Fibroblast of villous mesenchyme (primary cell): ENCODE measurements at places on chromosomes 4 and X. TPM values are rescaled to one million over a fixed set of nuclear protein-coding genes. Genes with fewer than 3 reads are reported as not detected.

GRCh38 chrX:37800717-37801116 is 20.9 kb downstream of the CYBB start:
- DNase-seq: no peak

- DNase-seq: no peak
These were observed 30.0 kb upstream of the JADE3 start for GRCh38 chrX:46882266-46882665.

The TRPC5OS gene
- total RNA-seq: not detected in 2 replicates

GRCh38 chr4:40536032-40536431 is 93.6 kb downstream of the RBM47 start:
- DNase-seq: no peak

DNA sequence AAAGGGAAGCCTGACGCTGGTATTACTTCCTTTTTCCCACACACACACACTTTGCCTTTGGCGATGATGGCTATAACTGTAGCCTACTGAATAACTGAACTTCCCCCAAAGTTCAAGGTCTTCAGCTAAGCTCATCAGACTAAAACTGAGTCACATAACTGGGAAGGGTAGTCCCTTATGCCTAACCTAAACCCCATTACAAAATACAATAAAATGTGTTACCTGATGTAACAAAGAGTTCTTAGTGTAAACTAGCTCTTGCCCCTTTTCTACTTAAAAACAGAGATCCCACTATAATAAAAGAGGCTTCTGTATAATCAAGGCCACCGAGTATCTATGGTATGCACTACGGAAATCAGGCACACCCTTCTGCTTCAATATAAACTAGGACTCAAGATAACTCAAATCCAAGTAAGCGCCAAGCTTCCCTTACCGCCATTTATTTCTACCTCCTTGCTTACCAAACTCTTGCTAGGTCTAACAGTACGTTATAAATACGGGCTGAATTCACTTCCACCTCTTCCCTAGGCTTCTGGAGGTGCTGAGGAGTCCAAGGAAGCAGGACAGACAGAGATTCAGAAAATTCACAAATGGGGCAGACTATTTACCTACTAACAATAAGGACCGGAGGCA is 2.4 kb downstream of the OTUD4 start:
- DNase-seq: peak; percentile 38

GRCh38 chr4:32569861-32570260 is 1849.7 kb downstream of the PCDH7 start:
- DNase-seq: no peak

The ARMCX1 gene
- total RNA-seq: 32.5 and 41.9 TPM in 2 replicates

GRCh38 chr4:67038228-67038566 is 507.1 kb downstream of the CENPC start:
- DNase-seq: no peak

DNA sequence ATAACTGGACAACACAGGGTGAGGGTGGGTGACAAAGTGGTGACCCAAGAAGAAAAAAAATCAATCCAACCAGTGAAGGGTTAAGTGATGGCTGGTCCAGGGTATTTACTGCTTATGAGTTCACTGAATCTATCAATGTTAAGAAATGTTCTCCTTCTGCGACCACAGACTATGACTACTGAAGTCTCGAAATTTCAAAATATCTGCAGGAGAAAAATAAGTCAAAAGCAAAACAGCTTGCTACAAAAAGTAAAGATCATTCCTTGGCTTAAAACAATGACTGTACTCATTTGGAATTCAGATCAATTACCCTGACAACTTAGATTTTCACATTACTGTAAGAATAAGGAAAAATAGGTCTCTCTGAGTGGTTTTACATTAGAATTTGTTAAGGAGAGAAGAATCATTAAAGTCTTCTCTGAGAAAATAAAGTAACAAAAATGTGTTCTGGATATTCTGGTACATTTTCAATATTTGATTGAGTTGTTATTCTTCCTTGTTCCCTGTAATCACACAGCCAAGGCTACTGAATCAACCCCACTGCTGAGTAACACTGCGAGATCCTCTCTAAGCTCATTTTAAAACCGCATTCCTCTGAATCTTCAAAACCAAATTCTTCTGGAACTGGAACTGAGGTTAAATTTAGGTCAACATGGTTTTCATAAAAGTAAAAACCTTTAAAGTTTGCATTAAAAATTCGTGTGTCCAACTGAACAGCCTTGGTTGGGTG is 22.7 kb downstream of the SMPX start:
- DNase-seq: peak; percentile 11

DNA sequence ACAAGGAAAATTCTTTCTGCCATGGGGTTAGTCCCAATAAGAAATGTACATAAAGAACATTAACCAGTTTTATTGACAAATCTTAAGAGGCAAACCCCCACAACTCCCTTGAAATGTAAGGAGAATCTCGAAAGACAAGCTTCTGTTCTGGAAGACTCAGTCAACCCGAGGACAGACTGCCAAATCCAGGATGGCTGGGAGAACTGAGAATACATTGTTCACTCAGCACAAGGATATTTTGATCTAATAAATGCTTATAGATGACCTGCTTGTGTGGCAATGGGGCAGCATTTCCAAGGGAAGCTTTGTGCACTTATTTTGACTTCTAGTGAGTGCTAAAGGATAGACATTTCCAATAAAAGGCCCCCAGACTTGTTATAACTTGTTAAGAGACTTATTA is 280.4 kb downstream of the DHX15 start:
- no peak for DNase-seq

GRCh38 chr4:1400191-1400805 is 5.9 kb downstream of the NKX1-1 start:
- DNase-seq: no peak

DNA sequence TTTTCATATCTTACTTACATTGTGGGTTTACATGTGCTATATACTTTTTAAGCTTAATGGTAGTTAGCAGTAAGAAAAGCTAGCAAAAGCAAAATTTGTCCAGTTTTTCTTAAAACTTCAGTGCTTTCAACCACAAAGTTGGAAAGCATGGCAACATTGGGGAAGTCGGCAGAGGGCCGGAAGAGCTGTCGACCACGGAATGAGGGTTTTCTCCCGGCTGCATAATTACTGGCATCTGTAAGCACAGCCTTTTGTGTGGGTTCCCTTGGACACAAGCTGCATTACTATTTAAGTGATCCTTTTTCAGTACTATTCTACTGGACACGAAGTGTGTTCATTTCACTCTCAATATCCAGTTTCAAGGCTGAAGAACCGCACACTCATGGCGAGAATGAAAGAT is 560.4 kb downstream of the ANKRD50 start:
- DNase-seq: no peak

The ADGRG4 gene
- not detected in 2 replicates for total RNA-seq

- no peak for DNase-seq
These were observed 20.3 kb upstream of the SPON2 start for GRCh38 chr4:1192493-1193205.

The FGA gene
- total RNA-seq: not detected in 2 replicates

DNA sequence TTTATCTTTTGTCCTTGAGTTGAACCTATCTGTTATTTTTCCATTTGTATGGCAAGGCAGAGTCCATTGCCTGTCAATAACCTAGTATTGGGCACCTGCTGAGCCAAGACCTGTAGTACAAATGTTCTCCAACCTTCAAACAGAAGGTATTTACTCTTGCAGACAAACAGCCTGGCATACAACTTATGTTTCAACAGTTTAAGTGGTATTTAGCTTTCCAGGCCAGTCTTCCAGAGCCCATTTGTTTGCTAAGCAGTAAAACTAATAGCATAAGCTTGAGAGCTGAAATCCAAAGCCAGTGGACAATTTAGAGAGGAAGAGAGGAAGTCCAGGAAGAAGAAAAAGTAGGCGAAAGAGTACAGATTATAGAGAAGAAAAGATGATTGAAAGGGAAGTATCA is 979.3 kb downstream of the GLUD2 start:
- no peak for DNase-seq

DNA sequence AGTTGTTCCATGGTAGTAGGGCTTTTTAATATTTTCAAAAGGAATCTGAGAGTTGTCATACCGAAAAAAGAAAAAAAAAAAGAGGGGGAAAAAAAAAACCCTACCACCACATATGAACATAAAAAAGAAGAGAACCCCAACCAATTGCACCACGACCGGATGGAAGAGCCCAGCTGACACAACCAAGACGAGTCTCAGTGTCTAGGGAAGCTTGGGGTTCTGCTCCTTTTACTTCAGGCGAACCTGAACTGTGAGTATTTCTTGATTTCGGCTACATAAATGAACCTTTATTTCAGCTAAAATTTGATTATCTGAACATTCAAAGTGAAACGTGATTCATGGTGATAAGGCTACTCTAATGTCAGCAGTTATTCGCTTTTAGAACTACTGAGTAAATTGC is at the start of gene GPR34:
Gene GPR34 (plus strand): TSS at position 139 of the 400 bp plus-strand sequence. CDS start 6,661 bp downstream, outside the sequence.
- no peak for DNase-seq

DNA sequence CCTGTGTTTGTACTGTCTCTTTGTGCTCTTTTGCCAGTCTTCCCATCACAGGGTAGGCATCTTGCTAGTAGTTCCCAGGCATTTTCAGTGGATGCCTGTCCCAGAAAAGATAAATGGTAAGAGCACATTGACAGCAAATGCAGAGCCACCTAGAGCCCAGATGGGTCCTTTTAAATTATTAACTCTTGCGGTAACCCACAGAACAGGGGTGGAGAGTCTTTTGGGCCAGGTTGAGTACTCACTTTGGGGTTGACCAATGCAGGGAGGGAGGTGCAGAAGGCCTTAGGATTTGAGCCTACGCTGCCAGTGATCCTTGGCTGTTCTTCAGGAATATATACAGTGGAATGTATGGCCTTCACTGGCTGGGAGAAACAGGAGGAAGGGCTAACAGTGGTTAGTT is 173.8 kb downstream of the MSN start:
- DNase-seq: no peak

DNA sequence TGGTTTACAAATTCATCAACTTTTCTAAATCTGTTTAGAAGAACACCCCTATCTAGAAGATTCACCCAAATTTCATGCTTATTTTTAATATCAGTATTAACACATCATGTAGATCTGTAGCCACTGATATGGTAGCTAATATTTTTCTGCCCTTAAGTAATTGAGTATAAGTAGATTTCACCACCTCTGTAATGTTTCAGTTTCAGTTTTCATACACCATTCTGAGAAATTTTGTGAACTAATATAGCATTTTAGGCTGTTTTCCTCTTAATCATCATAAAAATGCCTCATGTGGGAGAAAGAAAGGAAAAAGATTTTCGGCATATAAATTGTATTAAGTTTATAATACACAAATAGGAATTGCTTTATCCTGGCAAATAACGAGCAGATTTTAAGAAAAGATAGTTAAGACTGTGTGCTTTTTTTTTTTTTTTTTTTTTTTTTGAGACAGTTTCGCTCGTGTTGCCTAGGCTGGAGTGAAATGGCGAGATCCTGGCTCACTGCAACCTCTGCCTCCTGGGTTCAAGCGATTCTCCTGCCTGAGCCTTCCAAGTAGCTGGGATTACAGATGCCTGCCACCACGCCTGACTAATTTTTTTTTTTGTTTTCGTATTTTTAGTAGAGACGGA is 21.4 kb upstream of the RBPJ start:
- peak; percentile 34 for DNase-seq

The BTK gene
- not detected in 2 replicates for total RNA-seq

DNA sequence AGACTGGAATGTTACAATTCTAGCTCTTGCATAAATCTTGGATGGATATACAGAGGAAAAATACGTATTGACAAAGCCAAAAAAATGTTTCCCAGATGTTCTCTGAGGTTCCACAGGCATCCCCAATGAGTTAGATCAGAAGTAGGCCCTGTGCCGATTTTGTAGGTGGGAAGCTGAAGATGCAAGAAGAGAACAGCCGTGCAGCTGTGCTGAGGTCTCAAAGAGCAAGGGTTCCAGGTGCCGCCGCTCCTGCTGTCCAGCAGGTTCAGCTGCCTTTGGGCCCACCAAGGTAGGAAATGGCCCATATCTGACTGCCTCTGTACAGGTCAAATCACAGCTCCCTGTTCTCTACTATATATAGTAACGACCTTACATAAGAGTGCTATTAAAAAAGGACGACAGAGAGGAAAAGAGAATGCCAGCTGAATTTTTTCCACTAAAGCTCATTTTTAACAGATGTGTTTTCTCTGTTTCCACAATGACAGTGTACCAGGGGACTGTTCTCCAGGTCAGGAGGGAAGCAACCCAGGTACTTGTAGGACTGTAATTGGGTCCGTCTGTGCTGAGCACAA is 155.6 kb downstream of the CBR4 start:
- DNase-seq: peak; percentile 83

The GEMIN8 gene
- total RNA-seq: 9.3 and 10.4 TPM in 2 replicates

DNA sequence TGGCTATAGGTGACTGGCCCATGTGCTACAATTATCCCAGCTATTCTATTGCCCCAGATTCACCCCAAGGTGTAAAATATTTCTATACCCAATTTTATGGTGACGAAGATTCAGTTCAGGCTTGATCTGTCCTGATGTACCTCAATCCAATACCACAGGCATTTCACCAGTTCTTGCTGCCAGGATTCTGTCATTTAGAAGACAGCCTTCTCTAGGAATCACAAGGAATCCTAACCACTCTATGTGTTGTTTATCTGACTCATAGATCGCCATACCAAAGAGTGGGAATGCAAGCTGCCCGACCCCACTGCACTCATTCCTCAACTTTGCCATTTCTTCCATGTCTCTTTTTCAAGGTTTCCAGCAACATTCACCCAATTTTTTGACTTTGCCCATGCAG is 355.0 kb upstream of the EMCN start:
- DNase-seq: peak; percentile 7

The CUL4B gene
- total RNA-seq: 75.4 and 212 TPM in 2 replicates

The AREG gene
- total RNA-seq: under 0.01 TPM in 1 of 2 replicates, not detected in the other

GRCh38 chrX:35696760-35697234 is 101.3 kb upstream of the MAGEB16 start:
- DNase-seq: no peak

- DNase-seq: no peak
These were observed 68.6 kb downstream of the ADGRG4 start for GRCh38 chrX:136369377-136369776.

GRCh38 chr4:2438822-2439718 is 20.3 kb downstream of the CFAP99 start:
- DNase-seq: no peak

GRCh38 chr4:151408630-151409469 is at the start of gene FHIP1A:
Gene FHIP1A (plus strand): TSS chr4:151409176. CDS start chr4:151566260, 157,084 bp downstream.
- DNase-seq: peak; percentile 45

DNA sequence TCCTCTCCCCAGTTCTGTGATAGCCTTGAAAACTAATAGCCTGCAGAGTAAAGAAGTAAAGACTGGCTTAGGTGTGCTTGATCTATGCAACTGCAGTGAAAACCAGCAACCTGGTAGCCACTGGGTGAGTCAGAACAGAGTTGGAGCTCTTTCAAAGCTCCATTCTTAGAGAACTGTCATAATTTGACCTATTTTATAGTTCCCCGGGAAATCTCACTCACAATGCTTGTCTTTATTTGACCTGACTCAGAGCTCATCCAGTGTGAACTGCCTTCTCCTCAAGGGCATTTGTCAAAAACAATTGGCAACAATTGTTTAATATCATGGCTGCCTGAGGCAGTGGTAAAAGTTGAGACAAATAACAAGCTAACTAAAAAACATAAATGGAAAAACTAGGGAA is 213.0 kb upstream of the NHS start:
- no peak for DNase-seq

DNA sequence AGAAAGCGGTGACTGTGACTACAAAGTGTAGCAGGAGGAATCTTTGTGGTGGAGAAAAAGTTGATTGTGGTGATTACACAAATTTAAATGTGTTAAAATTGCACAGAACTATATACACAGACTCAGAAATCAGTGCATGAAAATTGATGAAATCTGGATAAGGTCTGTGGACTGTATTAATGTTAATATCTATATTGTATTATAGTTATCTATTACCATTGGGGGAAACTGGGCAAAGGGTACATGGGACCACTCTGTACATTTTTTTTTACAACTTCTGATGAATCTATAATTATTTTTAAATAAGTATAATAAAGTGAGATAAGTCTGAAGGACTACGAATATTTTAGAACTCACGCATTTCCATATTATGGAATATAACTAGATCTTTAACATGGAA is 1.8 kb upstream of the JADE3 start:
- no peak for DNase-seq
